ENCODE measurements at places on chromosomes 1 and 21.

GRCh38 chr1:68819190-68819829 is 322.4 kb upstream of the DEPDC1 start:
- no peaks in the 10 kb centered on the region for H3K36me3 ChIP-seq
- no peak overlapping the region for H3K4me3 ChIP-seq
- no peak for DNase-seq
- no peaks in the 10 kb centered on the region for H3K4me1 ChIP-seq
- no peaks in the 10 kb centered on the region for H3K27me3 ChIP-seq

DNA sequence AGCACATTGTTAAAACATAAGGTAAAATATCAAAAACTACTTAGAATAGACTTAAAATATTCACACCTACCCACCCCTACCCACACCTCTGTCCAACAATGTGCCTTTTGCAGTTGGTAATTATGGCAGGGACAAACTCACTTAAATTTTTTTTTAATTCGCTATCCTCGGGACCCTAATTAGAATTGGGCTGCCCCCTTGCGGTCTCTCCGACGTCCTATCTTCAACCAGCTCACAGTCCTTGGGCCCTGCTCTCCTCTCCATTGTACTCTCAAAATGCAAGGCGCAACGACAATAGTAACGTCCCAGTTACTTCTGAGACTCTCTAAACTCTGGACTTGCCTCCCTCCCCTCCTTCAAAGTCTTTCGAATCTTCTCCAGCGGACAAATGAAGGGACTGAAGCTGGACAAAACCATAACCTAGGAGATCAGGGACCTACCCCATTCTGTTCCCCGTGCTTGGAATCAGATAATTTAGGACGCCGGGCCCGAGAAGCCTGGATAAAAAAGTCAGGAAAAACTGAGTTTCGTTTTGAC is 1.1 kb upstream of the CIART start:
- H3K27me3 ChIP-seq, result no peaks in the 10 kb centered on the region

DNA sequence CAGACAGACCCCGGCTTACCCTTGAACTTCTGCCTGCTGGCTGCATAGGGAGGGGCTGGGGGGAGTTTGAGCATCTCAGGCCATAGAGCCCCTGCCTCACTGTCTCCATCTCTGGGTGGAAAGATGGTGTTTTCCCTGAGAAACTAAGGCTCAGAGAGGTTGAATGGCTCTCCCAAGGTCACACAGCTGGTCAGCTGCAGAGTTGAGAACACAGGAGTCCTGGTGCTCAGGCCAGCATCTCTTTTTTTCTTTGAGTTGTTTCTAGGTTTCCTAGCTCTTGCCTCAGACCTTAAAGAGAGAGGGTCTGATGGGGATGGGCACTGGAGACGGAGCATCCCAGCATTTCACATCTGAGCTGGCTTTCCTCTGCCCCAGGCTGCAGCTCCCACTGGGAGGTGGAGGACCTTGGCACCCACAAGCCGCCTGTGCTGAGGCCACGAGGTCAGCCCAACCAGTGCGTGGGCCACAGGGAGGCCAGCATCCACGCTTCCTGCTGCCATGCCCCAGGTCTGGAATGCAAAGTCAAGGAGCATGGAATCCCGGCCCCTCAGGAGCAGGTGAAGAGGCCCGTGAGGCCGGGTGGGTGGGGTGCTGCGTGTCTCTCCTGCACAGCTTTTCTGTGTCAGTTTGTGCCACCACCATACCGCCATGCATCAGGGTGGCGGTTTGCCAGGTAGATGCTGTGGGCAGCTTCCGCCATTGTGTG is 21.8 kb downstream of the PCSK9 start:
- H3K4me3 ChIP-seq, result no peak overlapping the region
- H3K36me3 ChIP-seq, result no peaks in the 10 kb centered on the region
- no peaks in the 10 kb centered on the region for H3K27me3 ChIP-seq
- H3K4me1 ChIP-seq, result peaks cover 9% of the 10 kb centered on the region
- H3K27ac ChIP-seq, result no peak overlapping the region

DNA sequence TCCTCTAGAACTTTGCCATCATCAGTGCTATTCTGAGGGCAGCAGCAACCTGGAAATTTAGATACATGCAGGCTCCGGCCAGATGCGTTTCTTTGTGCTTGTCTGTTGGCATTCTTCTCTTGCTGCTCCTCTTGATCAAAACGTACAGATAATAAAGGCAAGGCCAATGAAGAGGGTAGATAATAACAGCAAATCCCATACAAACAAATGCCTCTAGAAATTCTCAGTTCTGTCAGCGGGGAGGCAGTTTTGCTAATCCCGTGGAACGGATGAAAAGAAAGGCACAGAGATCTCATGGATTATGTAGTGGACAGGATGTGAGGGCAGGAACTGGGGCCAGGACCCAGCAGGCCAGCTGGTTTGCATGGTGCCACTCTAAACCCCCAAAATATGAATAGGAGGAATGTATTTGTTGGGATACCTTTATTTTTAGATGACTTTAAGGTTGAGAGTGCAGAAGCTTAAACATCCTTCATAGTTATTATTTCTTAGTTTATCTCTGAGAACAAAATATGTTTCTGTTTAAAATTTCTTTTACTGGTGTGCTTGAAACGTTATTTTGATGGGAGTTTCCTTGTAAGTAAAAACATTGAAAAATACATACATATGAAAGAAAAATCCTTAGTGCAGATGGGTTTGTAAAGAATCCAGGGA is 1.5 kb downstream of the ITSN1 start:
- H3K4me3 ChIP-seq, result peak overlapping the region; percentile 97
- H3K36me3 ChIP-seq, result no peaks in the 10 kb centered on the region
- no peaks in the 10 kb centered on the region for H3K4me1 ChIP-seq
- DNase-seq, result no peak

- peaks cover 3% of the 10 kb centered on the region for H3K27me3 ChIP-seq
- H3K27ac ChIP-seq, result no peak overlapping the region
- no peaks in the 10 kb centered on the region for H3K4me1 ChIP-seq
- DNase-seq, result no peak
- H3K36me3 ChIP-seq, result no peaks in the 10 kb centered on the region
Observed at GRCh38 chr1:14881775-14882672, 271.5 kb upstream of the TMEM51 start.

DNA sequence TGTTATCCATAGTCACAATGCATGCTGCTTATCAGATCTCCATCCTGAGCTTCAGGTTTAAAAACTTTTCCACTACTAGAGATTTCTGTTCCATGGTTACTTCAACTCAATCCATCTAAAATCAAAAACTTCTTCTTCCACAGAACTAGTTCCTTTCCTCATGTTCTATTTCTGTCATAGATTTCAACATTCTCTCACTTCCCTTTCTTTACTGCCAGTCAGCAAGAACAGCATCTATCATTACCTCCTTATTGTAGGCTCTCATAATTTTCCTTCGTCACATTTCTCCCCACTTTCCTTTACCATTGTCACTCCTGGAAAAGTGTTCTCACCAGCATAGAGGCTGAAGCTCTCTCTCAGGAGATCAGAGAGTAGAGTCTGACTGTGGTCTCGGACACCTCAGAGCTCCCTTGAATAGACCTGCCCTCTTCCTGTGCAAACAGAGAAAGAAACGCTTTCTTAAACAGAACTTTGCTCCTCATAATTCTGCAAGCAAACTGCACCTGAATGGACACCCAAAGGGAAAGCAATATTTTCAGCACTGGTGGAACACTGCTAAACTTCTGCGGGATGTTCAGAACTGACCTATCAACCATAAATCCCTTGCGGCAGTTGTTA is 48.7 kb upstream of the KIRREL1 start:
- no peaks in the 10 kb centered on the region for H3K27me3 ChIP-seq
- H3K27ac ChIP-seq, result no peak overlapping the region
- H3K4me3 ChIP-seq, result no peak overlapping the region
- no peaks in the 10 kb centered on the region for H3K36me3 ChIP-seq
- H3K4me1 ChIP-seq, result no peaks in the 10 kb centered on the region
- DNase-seq, result no peak

DNA sequence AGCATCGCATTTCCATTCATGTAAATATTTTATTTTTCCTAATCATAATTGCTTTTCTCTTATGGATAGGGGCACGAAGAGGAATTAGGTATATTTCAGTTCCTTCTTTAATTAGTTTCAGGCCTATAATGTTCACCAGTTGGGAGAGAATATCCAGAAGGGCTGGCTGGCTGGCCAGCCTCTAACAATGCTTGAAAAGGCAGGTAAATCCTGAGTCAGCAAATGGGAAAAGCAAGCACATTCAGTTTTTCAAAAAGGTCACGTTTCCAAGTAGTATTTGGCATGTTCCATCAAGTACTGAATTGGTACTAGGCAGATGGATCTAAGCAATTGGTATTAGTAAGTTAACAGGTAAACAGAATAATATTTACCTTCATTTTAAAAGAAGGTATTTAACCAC is 8.0 kb downstream of the RAB29 start:
- H3K27ac ChIP-seq, result no peak overlapping the region
- DNase-seq, result no peak
- no peaks in the 10 kb centered on the region for H3K4me1 ChIP-seq
- no peaks in the 10 kb centered on the region for H3K36me3 ChIP-seq
- no peaks in the 10 kb centered on the region for H3K27me3 ChIP-seq

DNA sequence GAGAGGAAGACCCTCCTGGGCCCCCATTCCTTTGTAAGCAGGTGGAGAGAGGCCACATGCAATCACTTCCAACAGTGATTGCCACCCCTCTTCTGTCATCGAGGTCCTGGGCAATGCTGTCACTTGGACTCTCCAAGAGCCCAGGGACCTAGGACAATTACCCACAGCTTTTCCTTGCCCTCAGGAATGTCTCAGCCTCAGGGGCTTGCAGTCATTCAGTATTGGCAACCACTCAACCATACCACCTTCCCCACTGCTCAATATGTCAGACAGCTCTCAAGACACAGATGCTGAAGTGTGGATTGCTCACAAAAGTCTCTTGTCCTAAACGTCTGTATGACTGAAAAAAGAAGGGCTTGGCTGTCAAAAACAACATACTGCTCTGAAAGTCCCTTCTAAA is 87.8 kb downstream of the PTPN14 start:
- no peaks in the 10 kb centered on the region for H3K36me3 ChIP-seq
- H3K4me1 ChIP-seq, result no peaks in the 10 kb centered on the region
- H3K4me3 ChIP-seq, result no peak overlapping the region
- no peak overlapping the region for H3K27ac ChIP-seq
- no peaks in the 10 kb centered on the region for H3K27me3 ChIP-seq
- DNase-seq, result no peak
